Neural progenitor cell (in vitro differentiated cells): ENCODE measurements at places on chromosomes 11 and 22.

DNA sequence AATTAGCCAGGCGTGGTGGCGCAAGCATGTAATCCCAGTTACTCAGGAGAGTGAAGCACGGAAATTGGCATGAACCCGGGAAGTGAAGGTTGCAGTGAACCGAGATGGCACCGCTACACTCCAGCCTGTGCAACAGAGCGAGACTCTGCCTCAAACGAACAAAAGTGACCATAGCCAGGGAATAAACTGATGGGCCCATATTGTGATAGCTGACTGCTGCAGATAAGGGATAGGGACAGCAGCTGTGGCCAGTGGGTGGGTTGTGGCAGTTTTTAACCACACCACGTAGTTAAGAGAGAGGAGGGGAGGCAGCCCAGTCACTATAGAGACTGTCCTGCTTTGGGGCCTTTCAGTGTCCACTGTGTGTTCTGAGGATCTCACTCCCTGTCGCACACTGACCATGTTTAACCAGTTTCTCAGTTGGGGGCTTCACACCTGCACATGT is 58.9 kb downstream of the PISD start:
- no peak for DNase-seq

DNA sequence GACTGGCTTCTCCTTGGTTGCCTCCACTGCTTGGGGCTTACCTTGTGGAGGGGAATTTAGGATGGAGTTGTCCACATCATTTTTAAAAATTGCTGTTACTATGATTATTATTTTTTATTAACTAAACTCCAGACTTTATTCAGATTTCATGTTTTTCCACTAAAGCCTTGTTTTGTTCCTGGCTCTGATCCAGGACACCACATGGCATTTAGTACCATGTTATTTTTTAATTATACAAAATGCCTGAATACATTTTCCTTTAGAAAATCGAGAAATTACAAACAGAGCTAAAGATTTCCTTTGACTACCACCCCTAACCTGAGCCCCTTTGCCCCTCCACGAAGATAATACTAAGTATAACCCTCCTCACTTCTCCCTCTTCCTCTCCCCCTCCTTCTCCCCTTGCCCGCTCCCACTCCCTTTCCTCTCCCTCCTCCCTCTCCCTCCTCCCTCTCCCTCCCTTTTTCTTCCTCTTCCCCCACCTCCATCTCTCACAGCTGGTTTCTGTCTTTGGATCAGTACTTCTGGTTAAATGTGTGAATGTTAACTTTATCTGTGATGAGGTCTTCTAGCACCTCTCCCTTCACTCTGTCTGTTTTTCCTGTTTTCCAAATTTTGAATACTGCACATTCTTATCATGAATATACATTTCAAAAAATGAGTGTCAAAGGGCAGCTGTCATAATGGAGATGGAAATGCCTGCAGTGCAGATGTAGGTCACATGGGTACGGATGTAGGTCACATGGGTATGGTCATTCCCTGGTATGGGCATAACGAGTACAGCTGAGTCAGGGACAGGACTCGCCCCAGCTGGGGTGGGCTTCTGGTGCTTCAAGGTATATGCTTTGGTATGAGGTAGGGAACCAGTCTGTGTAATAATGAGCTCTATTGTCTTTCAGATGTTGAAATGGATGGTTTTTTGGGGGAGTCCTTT is 54.4 kb upstream of the OR4B1 start:
- DNase-seq: no peak

DNA sequence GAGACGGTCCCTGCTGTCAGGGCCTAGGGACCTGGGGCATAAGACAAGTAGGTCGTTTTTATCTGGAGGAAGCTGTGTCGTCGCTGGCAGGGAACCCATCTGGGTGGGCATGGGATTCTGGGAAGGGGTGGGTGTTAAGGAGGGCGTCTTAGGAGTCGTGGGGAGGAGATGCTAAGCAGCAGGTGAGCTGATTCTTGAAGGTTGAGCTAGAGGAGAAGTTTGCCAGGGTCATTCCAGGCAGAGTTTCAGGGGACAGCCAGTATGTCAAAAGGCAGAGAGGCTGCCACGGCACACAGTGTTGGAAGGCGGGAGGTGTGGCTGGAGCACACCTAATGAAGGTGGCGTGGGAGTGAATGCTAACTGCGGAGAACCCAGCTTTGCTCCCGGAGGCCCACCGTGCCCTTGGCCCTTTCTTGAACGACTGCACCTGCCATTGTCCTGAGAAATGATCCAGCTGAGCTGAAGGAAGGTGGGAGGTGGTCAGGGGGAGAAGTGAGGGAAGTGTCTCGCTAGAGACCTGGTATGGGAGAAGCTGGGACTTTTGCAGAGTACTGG is 1.3 kb downstream of the FAM118A start:
- DNase-seq: no peak

DNA sequence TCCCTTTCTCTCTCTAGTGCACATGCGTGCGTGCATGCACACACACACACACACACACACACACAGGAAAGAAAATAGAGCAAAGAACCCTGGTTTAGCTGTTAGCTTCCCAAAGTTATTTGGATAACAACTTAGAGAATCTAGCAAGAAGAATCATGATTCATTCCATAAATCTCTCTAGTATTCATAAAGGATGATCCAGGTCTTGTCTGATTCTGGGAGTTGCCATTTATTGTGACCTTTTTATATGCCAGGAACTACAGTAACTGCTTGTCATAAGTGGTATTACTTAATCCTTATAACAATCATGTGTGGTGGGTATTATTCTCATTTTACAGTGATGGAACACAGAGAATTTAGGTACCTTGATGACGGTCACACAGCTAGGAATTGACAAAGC is 141.5 kb upstream of the MTMR2 start:
- DNase-seq: no peak

- no peak for DNase-seq
Observed at GRCh38 chr11:78100676-78101472, 21.2 kb upstream of the NDUFC2 start.

GRCh38 chr11:93740730-93741093 is 583 bp downstream of the TAF1D start:
- peak; percentile 72 for DNase-seq

DNA sequence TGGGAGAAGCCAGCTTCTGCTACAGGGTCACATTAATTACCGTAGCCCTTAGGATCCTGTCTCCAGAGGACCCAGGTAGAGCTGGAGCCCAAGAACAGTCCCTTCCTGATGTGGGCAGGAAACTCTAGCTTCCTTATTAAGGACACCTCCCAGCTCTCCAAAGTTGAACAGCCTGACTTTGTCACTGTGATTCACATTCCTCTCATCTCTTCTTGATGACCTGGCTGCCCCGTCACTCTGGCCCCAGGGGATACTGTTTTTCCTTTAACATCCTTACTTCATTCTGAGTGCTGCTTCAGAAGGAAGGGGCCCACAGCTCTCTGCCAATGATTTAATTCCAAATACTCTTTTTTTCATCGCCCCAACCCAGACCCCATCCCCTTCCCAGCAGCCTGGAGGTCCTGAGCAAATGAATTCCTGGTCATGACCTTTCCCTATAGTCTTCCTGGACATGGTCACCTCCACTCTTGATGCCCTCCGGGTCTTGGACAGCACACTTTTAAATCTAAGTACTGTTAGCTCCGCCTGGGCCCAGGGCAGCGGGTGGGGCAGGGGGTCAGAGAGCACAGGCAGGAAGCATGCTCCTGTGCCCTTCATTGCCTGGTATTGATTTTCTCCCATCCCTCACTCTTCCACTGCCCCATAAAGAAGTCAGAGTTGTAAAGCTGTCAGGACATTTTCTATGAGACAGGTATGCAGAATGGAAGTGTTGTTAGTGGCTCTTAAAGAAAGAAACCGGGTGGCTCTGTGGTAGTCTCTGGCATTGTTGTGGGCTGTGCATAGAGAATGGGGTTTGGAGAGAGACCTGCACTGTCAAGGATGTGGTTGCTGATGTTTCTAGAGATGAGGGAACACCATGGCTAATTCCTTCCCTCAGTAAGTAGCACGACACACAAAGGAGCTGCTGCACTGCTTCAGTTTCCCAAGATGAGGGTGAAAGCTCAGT is 22.3 kb upstream of the SPON1 start:
- no peak for DNase-seq

GRCh38 chr11:79439886-79440570 is 802 bp downstream of the TENM4 start:
- DNase-seq: peak; percentile 74

GRCh38 chr11:80970037-80970436 is 1529.2 kb upstream of the TENM4 start:
- DNase-seq: no peak

DNA sequence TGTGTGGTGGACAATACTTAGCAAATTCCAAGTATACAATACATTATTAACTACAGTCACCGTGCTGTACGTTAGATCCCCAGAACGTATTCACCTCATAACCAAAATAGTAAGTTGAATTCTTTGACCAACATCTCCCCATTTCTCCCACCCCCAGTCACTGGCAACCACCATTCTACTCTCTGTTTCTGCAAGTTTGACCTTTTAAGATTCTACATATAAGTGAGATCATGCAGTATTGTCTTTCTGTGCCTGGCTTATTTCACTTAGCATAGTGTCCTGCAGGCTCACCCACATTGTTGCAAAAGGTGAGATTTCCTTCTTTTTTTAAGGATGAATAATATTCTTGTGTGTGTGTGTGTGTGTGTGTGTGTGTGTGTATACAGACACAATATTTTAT is 59.1 kb downstream of the IRAG1 start:
- DNase-seq: no peak

- DNase-seq: no peak
Observed at GRCh38 chr11:67470337-67471002, 1.4 kb upstream of the TMEM134 start.

DNA sequence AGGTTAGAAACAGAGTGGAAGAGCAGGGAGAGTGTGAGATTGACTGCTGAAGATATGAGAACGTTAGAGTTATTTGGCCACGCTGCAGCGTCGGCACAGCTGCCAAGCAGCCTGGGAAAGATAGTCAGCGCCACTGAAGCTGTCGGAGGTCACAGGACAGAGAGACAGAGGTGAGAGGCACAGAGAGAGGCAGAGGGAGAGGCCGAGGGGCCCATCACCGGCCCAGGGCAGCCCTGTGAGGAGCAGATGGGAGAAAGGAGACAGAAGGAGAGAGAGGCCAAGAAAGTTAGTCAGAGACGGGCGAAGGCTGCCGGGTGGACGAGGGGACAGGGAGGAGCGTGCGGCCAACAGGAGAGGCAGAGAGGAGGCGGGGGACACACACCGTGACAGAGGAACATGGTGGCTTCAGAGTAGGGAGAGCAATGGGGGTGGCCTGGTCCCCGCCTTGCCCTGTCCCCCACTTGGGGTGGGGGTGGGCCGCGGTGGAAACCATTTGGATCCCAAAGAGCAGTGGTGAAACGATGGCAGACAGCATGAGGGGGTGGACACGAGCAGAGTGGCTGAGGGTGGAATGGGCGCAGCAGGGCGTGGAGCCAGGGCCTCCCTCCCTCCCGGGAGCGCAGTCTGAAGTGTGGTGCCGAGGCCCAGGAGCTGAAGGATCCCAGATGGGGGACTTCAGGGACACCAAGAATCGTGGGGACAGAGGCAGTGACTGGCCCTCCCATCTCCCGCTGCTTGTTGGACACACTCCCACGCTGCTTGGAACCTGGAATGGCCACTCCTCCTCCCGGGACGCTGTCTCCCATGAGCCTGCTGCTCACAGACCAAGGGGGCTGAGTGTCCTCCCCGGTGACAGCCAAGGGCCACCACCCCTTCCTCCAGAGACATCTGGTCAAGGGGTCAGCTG is 26.6 kb downstream of the LRRC10B start:
- no peak for DNase-seq

GRCh38 chr22:35505399-35506258 is 35.0 kb upstream of the RASD2 start:
- no peak for DNase-seq

DNA sequence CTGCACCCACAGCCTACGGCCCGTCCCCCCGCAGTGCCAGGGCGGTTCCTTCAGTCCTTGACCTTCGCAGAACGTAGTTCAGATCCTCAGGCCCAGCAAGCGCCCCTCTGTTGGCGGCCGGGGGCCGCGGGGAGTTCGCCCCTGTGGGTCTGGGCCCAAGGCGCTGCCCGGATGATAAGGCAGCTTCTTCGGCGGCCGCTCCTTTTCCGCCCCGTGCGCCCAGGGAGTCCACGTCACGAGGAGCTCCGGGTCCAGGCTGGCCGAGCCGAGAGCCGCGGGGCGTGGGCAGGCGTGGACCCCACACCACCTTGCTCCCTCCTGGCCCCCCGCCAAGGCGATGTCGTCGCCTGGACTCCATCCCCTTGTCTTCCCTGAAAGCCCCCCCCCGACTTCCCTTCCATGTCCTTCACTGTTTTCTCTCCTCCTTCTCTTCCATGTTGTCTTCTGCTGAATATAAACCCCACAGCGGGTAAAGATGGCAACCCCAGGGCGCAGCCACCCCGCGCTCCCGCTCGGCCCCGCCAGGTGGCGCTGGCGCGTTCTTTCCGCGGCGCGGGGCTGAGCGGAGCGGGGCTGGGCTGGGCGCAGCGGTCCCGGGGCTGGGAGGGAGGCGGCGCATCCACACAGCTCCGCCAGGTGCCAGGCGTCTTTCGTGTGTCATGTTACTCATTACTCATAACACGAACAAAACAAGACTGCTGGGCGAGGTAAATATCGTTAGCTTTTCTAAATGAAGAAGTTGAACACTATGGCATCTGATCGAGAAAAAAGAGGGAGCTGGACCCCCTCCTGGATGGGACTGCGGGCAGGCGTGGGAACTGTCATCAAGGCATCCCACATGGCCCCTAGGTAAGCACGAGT is 321.0 kb downstream of the NTM start:
- peak; percentile 80 for DNase-seq

GRCh38 chr11:68437927-68438657 is 22.5 kb upstream of the PPP6R3 start:
- DNase-seq: no peak

DNA sequence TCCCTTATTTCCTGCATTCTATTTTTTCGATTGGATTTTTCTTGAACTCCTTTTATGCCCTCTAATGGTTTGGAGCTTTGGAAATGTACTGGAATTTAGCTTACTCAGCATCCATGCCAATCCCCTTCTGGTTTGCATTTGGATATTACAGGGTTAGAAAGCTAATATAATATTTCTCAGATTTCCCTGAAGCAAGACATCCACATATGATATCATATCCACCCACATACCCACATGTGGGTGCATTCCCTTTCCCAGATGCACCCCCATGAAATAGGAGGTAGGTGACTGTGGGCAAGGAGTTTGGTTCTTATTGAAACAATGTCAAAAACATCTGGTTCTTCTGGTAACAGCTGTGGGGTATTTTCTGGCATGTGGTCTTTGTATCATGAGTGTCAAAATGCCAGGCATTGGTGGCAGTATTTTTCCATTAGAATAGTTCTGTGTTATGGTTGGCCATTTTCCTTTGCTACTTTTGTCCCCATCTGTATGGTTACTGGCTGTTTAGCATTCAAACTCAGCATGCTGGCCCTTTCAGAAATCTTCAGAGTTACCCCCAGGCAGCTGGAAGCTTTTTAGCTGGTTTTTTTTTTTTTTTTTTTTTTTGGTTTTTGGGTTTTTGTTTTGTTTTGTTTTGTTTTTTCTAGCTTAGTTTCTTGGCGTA is 32.7 kb upstream of the DDX10 start:
- DNase-seq: no peak
